Kidney capillary endothelial cell (primary cell): ENCODE measurements at places on chromosomes 1 and 21.
A peak's percentile ranks its signal among the peaks of the same experiment; 100 is the strongest.

- DNase-seq: no peak
Observed at GRCh38 chr21:43925096-43925481, 60.1 kb downstream of the AGPAT3 start.

- no peak for DNase-seq
Observed at GRCh38 chr1:117001254-117001927, at the start of gene CD101. TSS of gene CD101 (plus strand) at chr1:117001760. CDS start at chr1:117001818, 58 bp downstream.

DNA sequence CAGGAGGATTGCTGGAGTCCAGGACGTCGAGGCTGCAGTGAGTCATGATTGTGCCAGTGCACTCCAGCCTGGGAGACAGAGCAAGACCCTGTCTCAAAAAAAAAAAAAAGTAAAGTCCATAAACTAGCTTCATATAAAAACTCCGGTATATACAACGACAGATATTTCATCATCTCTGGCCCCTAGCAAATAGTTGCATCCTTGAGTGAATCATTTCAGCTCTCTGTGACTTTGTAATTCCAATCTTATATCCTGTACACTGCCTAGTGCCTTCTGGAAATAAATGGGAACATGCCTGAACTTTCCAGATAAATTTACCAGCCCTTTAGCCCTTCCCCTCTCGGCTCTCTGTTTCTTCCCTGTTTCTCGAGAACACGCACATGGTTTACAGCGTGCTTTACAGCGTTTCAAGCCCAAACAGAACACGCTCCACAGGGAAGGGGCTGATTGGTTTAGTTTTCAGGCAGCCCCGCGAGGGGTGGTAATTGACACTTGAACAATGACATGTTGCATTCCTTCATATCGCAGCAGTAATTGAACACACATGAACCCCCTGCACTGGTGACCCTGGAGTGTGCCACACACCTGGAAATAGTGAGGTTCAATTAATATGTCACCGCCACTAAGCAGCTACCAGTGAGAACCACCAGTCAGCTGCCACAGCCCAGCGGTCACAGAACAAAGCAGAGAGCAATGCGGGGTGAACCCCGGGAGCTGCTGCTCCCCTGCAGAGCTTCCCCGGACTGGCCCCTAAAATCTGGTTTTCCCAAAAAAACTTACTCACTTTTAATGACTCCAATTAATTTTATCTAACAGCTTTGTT, 35.7 kb upstream of the SIM2 start:
- no peak for DNase-seq

DNA sequence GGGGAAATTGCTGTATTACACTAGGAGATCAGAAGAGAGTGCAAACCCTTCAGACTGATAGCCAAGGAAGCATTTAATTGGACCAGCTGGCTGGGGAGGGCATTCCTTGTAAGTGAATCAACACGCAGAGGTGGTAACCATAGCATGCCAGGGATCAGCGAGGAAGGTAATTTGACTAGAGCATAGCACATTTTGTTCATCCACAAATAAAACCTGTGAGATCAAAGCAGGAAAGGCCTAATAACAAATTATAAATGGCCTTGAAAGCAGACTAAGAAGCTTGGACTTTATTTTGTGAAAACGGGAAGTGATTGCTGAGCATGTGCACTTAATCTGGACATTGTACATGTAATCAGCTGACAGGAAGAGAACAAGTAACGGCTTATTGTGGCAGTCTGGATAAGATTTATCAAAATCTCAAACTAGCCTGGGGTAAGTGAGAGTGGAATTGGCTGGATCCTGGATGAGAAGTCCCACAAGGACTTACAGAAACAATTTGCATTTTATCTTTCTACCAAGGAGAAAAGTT, 11.7 kb upstream of the CD55 start:
- DNase-seq: peak; percentile 65

DNA sequence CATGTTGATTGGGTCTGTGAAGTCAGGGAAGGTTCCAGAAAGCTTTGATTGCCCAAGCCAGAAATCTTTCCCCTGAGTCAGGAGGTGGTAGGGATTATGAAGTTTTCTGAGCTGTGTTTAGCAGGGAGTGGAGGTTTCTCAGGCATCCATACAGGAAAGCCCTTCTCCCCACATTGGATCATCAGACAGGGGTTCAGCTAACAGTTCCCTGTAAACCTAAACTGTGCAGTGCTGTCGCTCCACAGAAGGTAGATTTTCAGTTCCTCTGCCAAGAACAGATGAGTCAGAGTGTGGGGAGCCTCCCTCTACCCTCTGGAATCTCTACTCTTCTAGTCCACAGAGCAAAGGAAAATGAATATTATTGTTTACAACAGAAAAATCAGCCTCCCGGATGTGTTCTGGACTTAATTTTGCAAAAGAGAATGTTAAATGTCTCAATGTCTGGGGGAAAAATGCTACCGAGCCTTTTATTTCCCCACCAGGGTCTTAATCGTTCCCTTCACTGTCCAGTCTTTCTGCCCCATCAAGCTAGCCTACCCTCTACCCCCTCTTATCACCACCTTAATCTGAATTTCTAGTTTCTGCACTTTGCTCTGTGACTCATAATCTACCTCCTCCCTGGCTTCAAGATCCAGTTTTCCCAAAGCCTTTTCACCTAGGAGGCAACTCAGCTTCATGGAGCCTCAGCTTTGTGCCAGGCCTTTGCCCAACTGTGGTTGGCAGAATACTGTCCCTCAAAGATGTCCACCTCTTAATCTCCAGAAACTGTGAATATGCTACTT, 355.6 kb downstream of the PRDM2 start:
- DNase-seq: no peak
